CD8-positive, alpha-beta memory T cell (primary cell): ENCODE measurements at places on chromosomes 16 and 17. TPM values are rescaled to one million over a fixed set of nuclear protein-coding genes. Genes with fewer than 3 reads are reported as not detected.

The CD79B gene
- 18.1 TPM for total RNA-seq

The TMED6 gene
- total RNA-seq = 1.4 TPM

The SCN4A gene
- total RNA-seq = 0.04 TPM

The KRT38 gene
- not detected for total RNA-seq

The NOXO1 gene
- 0.47 TPM for total RNA-seq

The CA7 gene
- total RNA-seq = not detected

GRCh38 chr17:48928876-48929811 is 15.5 kb downstream of the SNF8 start:
- DNase-seq = no peak
- H3K27me3 ChIP-seq = no peaks in the 10 kb centered on the region
- H3K4me3 ChIP-seq = no peak overlapping the region
- H3K4me1 ChIP-seq = no peaks in the 10 kb centered on the region
- H3K36me3 ChIP-seq = peaks cover 47% of the 10 kb centered on the region

- H3K4me1 ChIP-seq = no peaks in the 10 kb centered on the region
- H3K27ac ChIP-seq = no peak overlapping the region
- H3K36me3 ChIP-seq = no peaks in the 10 kb centered on the region
- no peak for DNase-seq
Measured at GRCh38 chr17:81445642-81446503, 50.6 kb downstream of the BAHCC1 start.

DNA sequence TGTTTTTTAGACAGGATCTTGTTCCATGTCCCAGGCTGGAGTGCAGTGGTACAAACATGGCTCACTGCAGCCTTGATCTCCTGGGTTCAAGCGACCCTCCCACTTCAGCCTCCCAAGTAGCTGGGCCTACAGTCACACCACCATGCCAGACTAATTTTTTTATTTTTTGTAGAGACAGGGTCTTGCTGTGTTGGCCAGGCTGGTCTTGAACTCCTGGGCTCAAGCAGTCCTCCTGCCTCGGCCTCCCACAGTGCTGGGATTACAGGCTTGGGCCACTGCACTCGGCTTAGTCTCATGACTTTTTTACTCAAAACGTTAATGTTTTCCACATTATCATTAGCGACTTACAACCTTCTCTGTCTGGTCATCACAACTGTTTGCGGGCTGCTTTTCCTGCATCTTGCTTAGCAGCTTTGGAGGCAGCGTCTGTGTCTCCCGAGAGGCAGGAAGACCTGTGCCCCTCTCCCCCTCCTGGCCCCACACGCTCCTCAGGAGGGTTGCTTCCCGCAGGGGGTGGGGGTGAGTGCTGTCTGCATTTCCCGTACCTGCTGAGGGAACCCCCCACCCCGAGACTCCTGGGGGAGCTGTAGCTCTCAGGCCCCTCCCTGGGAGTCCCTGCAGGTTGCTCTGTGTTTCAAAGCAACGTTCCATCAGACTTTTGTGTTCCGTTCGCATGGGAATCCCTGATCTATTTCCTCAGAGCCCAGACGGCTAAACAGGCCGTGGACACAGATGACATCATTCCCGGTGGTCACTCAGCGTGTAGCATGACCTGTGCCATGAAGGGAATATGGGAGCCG is 52.6 kb downstream of the PGS1 start:
- no peaks in the 10 kb centered on the region for H3K4me1 ChIP-seq
- no peak overlapping the region for H3K27ac ChIP-seq
- H3K27me3 ChIP-seq = no peaks in the 10 kb centered on the region
- no peak for DNase-seq
- H3K4me3 ChIP-seq = no peak overlapping the region
- peaks cover 10% of the 10 kb centered on the region for H3K36me3 ChIP-seq

DNA sequence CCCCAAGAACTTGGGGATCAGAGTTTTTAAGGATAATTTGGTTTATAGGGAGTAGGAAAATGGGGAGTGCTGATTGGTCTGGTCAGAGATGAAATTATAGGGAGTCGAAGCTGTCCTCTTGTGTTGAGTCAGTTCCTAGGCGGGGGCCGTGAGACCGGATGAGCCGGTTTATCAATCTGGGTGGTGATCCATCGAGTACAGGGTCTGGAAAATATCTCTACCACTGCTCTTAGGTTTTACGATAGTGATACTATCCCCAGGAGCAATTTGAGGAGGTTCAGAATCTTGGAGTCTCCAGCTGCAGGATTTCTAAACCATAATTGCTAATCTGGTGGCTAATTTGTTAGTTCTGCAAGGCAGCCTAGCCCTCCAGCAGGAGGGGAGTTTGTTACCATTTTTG is 403.4 kb downstream of the CDH11 start:
- no peaks in the 10 kb centered on the region for H3K27me3 ChIP-seq
- no peaks in the 10 kb centered on the region for H3K36me3 ChIP-seq
- DNase-seq = no peak
- no peak overlapping the region for H3K4me3 ChIP-seq
- H3K27ac ChIP-seq = no peak overlapping the region

GRCh38 chr17:39671651-39672521 is 3.6 kb downstream of the PNMT start:
- no peaks in the 10 kb centered on the region for H3K36me3 ChIP-seq
- DNase-seq = no peak
- no peaks in the 10 kb centered on the region for H3K27me3 ChIP-seq
- H3K27ac ChIP-seq = no peak overlapping the region
- H3K4me1 ChIP-seq = peaks cover 27% of the 10 kb centered on the region

- no peak overlapping the region for H3K4me3 ChIP-seq
- no peaks in the 10 kb centered on the region for H3K36me3 ChIP-seq
- no peaks in the 10 kb centered on the region for H3K4me1 ChIP-seq
- H3K27ac ChIP-seq = no peak overlapping the region
Measured at GRCh38 chr17:70552230-70552981, 383.1 kb downstream of the KCNJ2 start.

DNA sequence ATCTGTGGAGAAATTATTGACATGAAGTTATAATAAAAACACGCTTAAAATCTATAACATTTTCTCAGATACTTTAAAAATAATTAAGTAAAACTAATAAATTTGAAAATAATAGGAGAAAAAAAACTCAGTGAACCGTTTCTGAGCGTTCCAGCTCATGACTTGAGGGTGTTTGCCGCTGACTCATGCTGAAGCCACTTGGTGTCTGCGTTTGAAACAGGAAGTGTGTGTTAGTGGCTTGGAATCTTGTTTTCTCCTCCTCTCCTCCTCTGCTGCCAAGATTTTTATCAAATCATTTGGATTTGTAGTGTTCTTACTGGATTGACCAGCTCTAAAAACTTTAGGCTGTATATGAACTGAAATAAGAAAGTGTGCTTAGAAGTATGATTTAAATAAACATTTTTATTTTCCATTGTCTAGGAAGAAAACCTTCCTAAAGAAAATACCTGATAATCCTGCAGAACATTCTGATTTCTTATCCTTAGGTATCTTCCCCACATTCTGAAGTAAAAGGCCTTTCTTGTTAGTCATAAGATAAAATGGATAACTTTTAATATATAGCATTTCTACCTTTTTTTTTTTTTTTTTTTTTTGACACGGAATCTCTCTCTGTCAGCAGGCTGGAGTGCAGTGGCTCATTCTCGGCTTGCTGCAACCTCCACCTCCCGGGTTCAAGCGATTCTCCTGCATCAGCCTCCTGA is 30.8 kb downstream of the USP10 start:
- no peak for DNase-seq
- no peak overlapping the region for H3K4me3 ChIP-seq
- H3K27ac ChIP-seq = peak overlapping the region; percentile 62
- H3K27me3 ChIP-seq = no peaks in the 10 kb centered on the region

DNA sequence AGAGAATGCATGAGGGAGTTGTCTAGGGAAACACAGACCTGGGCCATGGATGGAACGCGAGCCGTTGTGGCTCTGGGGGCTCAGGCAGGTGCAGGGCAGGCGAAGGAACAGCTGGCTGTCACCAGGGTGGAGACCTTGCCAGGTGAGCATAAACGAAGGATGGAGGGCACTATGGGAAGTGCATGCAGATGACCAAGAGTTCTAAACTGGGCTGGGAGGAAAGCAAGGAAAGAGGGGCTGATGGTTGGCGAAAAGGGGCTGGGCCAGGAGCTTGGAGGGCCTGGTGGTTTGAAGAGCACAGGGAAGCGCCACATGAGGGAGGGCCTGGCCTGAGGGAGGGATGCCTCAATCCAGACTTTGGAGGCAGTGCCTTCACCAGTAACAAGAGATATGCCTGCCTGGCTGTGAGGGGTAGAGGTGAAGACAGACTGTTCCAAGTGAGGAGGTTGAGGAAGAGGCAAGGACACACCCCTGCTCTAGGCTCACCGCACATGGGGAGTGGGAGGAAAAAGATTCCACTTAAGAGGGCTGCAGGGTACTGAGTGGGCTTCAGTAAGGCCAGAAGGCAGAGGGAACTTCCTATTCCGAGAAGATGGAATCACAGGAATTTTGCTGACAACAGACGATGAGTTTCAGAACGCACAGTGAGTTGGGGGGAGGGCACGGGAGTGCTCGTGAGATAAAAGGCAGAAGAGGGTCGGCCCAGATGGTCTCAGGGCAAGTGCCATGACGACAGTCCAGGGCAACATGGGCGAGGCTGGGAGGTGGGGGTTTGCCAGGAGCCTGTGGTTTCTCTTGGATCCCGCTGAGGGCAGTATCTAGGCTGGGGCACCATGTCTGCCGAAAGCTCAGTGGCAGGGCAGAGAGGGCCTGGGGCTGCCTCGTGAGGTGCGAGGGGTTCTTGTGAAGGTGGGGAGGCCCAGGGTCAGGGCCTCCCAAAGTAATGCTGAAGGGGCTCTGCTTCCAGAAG is 20.6 kb downstream of the B9D1 start:
- no peak overlapping the region for H3K4me3 ChIP-seq
- no peak for DNase-seq
- H3K4me1 ChIP-seq = no peaks in the 10 kb centered on the region
- H3K27ac ChIP-seq = no peak overlapping the region

GRCh38 chr17:4585638-4585994 is 1.3 kb downstream of the SMTNL2 start:
- no peak overlapping the region for H3K27ac ChIP-seq
- H3K27me3 ChIP-seq = peaks cover 22% of the 10 kb centered on the region
- H3K4me1 ChIP-seq = no peaks in the 10 kb centered on the region
- no peak for DNase-seq
- no peaks in the 10 kb centered on the region for H3K36me3 ChIP-seq
- H3K4me3 ChIP-seq = no peak overlapping the region

GRCh38 chr16:79188739-79189122 is 411.8 kb downstream of the MAF start:
- H3K4me1 ChIP-seq = no peaks in the 10 kb centered on the region
- no peaks in the 10 kb centered on the region for H3K27me3 ChIP-seq
- H3K4me3 ChIP-seq = no peak overlapping the region

DNA sequence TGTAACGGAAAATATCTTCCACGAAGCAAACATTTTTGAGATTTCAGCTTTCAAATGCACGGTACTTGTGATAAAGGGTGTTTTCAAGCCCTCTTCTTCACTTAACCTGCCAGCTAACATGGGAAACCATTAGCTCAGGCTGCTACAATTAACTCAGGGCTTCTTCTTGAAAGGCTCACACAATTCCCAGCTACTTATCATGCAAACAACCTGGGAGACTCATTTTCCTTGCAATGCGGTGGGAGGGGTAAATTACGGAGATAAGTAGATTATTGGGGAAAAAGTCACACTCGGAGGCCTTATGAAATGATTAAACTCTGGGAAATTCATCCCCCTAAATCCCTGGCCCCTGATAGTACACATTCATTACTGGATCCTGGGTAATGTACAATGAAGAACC is 266.4 kb downstream of the STX8 start:
- no peaks in the 10 kb centered on the region for H3K36me3 ChIP-seq
- no peak overlapping the region for H3K27ac ChIP-seq
- no peak overlapping the region for H3K4me3 ChIP-seq
- DNase-seq = no peak
- H3K27me3 ChIP-seq = no peaks in the 10 kb centered on the region

- no peak overlapping the region for H3K27ac ChIP-seq
- peaks cover 6% of the 10 kb centered on the region for H3K36me3 ChIP-seq
- no peak overlapping the region for H3K4me3 ChIP-seq
- H3K4me1 ChIP-seq = no peaks in the 10 kb centered on the region
- no peaks in the 10 kb centered on the region for H3K27me3 ChIP-seq
Measured at GRCh38 chr16:69270395-69270794, 40.8 kb upstream of the VPS4A start.

DNA sequence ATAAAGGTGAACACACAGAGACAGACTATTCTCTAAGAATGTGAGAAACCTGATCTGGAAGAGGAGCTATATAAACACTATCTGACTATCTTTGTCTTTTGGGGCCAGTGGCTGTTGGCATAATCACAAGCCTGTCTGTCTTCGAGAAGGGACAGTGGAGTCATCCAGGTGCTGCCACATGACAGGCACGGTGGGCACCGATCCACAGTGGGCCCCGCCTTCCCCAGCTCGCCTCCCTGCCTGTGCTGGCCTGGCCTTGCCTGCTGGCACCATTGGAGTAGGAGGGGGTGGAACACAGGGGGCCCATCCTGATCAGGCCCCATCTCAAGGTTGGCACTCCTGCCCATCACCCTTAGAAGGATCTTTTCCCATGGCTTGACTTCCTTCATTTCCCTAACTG is 112.8 kb downstream of the CCDC182 start:
- no peak overlapping the region for H3K27ac ChIP-seq
- no peak overlapping the region for H3K4me3 ChIP-seq
- no peak for DNase-seq
- no peaks in the 10 kb centered on the region for H3K27me3 ChIP-seq
- no peaks in the 10 kb centered on the region for H3K36me3 ChIP-seq
- no peaks in the 10 kb centered on the region for H3K4me1 ChIP-seq

DNA sequence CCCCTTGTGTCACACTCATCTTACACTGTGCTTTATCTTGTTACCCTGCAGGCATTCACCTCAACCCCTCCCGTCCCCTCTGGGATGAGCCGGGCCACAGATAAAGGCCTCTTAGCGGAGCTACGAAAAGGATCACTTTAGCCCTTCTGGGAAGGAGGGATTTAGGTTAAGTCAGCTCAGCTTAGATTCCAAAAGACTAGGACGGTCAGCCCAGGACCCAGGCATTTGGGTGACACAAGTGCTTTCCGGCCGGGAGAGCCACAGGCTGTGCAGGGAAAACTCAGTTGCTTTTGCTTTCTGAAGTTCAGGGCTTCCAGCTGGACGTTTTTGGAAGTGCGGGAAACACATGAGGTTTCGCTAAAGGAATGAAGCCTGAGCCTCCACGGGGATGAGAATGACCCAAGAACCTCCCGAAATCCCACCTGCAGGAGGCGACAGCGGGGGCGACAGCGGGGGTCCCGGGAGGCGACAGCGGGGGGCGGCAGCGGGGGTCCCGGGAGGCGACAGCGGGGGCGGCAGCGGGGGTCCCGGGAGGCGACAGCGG is 11.6 kb upstream of the METRNL start:
- H3K27ac ChIP-seq = no peak overlapping the region
- H3K36me3 ChIP-seq = no peaks in the 10 kb centered on the region
- peaks cover 32% of the 10 kb centered on the region for H3K4me1 ChIP-seq
- H3K4me3 ChIP-seq = no peak overlapping the region

GRCh38 chr16:89019511-89019910 is 42.5 kb upstream of the CBFA2T3 start:
- DNase-seq = peak; percentile 33
- H3K4me3 ChIP-seq = no peak overlapping the region
- H3K27me3 ChIP-seq = no peaks in the 10 kb centered on the region
- H3K27ac ChIP-seq = peak overlapping the region; percentile 47
- H3K4me1 ChIP-seq = no peaks in the 10 kb centered on the region
- no peaks in the 10 kb centered on the region for H3K36me3 ChIP-seq
